ENCODE measurements at places on chromosomes 2 and 18.
A peak's percentile ranks its signal among the peaks of the same experiment; 100 is the strongest.

DNA sequence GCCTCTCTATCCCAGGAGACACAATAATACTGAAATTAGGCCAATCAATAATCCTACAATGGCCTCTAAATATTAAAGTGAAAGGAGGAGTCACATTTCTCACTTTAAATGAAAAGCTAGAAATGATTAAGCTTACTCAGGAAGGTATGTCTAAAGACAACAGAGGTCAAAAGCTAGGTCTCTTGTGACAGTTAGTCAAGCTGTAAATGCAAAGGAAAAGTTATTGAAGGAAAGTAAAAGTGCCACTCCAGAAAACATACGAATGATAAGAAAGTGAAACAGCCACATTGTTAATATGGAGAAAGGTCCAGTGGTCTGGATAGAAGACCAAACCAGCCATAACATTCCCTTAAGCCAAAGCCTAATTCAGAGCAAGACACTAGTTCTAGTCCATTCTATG is 9.5 kb downstream of the SESTD1 start:
- DNase-seq = no peak

- DNase-seq = no peak
These were observed 2.7 kb downstream of the LNPK start for GRCh38 chr2:175999283-175999819.

DNA sequence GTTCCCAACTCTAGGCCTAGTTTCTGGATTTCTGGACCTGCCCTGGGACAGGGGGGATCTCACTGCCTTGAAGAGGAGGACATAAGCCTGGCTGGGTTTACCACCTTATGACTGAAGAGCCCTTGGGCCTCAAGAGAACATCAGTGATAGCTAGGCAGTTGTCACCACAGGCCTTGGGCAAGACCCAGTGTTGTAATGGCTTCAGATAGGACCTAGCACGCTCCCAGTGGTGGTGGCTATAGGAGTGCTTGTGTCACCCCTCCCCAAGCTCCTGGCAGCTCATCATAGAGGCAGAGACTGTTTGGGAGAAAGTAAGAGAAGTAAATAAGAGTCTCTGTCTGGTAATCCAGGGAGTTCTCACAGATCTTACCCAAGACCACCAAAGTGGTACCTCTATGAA is 19.4 kb upstream of the EVA1A start:
- DNase-seq = peak; percentile 88

- no peak for DNase-seq
These were observed 25.5 kb downstream of the MARCHF4 start for GRCh38 chr2:216346781-216347180.

- DNase-seq = peak; percentile 70
These were observed 76.9 kb upstream of the GCFC2 start for GRCh38 chr2:75787532-75788132.

- DNase-seq = no peak
These were observed 205.8 kb downstream of the SPAG16 start for GRCh38 chr2:213490087-213490486.

GRCh38 chr2:233778030-233778429 is at the start of gene MROH2A:
Gene MROH2A (plus strand): TSS chr2:233778330. CDS start chr2:233779359, 1,029 bp downstream.
- DNase-seq = no peak

GRCh38 chr18:23049698-23050373 is 85.4 kb upstream of the CABLES1 start:
- DNase-seq = no peak

DNA sequence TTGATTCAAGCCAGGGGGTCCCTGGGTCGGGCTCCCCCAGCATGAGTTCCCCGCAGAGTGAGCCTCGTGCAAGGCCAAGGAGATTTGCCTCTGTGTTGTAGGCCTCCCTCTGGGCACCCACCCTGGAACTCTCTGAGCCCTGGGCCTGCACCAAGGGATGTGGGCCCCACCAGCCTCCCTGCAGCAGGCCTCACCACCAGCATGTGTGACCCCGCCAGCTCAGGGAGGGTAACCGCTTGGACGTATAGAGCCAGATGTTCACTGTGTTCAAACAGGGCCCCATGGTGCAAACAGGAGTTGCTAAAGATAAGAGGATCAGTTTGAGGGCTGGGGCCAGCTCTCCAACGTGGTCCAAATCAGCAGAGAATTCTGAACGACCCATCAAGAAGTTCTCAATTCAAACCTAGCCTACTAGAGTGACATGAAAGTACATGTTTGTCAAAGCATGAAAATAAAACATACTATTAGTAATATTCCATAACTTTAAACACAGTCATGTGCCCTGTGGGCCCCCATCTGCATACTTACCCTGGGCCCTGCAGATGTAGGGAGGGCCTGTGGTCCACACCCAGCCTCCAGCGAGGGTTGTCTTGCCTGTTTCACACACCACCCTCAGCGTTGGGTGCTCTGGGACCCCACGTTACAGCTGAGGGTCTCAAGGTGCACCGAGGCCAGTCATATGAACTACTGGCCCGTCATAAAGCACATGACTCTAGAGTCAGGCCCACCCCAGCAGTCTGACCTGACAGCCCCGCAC is 5.5 kb upstream of the TUBB6 start:
- DNase-seq = no peak

- no peak for DNase-seq
These were observed 14.5 kb downstream of the NTSR2 start for GRCh38 chr2:11655495-11655894.
